NT2/D1 (cell line): ENCODE measurements at places on chromosomes 13 and 19.

DNA sequence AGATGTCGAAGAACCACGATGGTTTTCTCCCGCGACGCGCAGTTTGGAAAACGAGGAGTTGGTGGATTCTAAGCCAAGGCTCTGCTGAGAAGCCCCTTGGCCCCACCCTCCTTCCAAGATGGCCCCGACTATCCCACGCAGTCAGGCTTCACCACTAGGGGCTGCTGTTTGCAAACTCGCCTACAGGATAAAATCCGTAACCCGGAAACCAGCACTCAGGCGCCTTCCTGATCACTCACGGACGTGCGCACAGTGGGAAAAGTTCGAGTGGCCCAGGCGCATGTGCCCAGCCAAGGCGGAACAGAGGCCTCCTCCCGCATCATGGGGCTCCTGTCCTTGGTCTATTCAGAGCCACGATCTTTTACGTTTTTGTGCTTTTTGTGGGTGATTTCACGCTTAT lies 19.2 kb upstream of the UQCR11 start:
- DNase-seq, result peak; percentile 59

DNA sequence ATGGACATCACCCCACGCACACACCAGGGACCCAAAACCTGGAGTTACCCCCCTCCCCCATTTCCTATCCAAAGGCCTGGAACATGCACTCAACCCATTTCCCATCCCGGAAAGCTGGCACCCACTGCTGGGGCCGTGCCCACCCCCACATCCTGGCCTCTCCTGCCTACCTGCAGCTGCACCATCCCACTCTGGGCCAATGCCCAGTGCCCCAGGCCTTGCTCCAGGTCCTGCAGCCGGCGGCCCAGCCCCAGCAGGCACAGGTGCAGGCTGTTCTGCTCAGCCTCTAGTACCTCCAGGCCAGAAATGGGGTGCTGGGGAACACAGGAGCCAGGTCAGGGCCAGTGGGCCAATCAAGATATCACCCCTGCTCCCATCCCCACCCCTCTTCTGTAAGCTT lies 1.7 kb downstream of the SYNE4 start:
- no peak for DNase-seq

GRCh38 chr13:32642316-32642715 lies 56.1 kb downstream of the PDS5B start:
- no peak for DNase-seq

GRCh38 chr19:51317968-51318367 lies 6.5 kb downstream of the IGLON5 start:
- DNase-seq, result no peak

DNA sequence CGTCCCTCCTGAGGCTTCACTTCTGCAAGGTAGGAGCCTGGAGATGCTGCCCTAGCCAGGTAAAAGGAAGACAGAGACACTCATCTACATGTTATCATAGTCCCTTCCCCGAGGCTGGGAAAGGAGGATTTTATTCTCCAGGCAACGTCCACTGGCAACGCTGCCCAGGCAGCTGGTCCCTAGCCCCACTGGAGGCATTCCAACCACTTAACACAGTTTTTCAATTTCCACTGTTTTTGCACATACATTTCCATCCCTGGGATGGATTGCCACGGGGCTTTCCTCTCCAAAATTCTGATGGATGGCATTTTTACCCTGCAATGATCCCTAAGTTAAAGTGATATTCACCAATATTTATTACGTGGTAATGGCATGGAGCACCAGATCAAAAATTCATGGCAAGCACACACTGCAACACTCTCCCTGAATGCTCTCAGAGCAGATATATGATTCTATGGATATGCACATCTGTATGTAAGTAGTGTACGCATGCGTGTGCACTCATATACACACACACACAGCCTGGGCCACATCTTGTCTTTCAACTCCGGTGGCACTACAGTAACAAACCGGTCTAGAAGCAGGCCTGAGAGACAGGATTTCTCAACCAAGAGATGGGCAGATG lies 322.3 kb upstream of the TSHZ3 start:
- DNase-seq, result no peak

GRCh38 chr13:30052120-30052519 lies 201.7 kb upstream of the UBL3 start:
- no peak for DNase-seq

DNA sequence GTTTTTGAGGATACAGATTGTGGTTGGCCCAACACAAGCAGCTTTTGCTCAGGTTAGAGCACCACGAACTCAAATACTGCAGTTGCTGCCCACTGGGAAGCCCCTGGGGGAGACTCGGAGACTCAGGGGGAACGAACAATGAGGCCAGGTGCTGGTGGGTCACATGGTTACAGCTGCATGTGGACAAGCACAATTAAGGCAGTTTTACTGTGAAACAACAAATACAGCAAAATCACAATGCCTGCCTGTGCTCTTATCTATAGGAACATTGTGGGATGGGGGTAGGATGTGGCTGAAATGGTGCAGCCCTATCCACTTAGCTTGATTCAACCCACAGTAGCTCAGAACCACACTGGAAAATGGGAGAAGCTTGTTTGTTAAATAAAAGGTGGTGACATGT lies 119.7 kb upstream of the SPATA13 start:
- DNase-seq, result no peak

DNA sequence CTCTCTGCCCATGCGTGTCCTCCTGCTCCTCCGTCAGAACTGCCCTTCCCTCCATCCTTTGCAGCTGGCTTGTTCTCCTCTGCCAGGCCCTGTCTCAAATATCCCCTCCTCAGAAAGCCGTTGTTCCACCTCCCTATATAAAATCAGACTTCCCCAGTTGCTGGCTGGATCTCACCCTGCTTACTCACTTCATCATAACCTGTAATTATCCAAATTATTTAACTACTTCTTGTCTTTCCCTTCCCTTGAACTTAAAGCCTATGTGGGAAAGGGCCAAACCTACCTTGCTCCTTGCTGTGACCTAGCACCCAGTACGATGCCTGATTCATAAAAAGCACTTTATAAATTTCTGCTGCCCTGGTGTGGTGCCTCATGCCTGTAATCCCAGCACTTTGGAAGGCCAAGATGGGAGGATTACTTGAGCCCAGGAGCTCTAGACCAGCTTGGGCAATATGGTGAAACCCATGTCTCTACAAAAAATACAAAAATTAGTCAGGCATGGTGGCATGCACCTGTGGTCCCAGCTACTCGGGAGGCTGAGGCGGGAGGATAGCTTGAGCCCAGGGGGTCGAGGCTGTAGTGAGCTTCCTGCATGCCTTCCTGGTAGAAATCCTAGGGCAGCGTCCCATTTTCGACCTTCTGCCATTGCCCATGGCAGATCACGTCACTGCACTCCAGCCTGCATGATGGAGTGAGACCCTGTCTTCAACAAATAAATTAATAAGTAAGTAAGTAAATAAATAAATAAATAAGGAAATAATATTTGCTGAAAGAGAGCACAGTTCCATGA lies 39.5 kb upstream of the ZNF536 start:
- no peak for DNase-seq

DNA sequence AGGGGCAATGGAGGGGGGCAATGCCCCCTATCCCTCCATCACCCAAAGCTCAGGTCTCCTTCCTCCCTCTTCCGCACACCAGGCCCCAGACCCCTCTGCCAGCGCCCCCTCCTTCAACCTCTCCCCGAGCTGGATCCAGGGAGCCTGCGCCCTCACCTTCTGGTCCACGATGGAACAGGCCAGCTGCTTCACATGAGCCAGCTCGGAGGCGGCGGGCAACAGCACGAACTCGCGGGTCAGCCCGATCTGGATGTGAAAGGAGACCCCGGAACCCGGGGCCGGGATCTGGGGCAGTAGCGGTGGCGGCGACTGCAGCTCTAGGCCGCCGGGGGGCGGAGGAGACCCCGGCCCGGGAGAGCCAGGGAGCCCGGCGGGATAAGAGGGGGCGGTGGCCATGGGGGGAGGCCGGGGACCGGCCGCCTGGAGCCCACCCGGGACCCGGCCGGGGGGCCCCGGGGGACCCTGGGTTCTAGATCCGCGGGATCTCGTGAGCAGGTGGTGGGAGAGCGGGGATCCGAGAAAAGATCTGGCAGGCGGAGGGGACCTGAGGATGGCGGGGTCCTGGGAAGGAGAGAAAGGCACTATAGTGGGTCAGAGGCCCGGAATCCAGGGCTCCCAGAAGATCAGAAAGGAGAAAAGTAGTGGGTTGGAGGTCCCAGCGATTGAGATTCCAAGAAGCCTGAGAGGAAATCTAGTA lies 791 bp downstream of the PRKD2 start:
- no peak for DNase-seq

- no peak for DNase-seq
Measured at GRCh38 chr19:5828661-5829566, 10.6 kb downstream of the FUT6 start.

- DNase-seq, result no peak
Measured at GRCh38 chr13:64255988-64256387, 2840.3 kb upstream of the PCDH20 start.

GRCh38 chr19:29040951-29041350 lies 172.0 kb downstream of the UQCRFS1 start:
- peak; percentile 43 for DNase-seq

DNA sequence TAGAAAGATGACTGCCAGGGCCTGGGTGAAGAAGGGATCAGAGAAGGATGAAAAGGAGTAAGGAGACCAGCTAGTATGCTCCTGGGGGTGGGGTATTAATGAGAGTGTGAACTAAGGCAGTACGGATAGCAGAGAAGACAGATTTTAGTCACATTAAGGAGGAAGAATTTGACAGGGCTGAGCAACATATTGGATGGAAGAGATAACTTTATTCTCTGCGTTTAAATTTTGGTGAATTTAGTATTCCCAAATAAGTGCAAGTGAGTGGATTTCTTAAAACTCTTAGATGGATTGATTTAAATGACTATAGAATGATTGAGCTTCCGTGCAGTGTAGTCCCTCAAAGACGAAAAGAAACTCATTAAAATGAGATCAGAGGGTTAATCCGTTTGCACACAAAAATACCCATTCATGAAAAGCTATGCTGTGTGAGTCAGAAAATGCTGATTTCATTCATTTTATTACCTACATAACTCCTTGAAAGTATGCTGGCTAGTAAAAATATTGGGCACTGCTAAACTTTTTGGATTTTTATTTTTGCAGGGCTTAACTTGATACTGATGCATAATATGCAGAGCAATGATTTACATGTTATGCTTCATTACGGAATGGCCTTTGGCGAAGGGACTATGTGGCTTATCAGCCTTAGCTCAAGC lies 54.1 kb downstream of the WDFY2 start:
- DNase-seq, result no peak

GRCh38 chr13:31982124-31982523 lies 49.5 kb upstream of the FRY start:
- DNase-seq, result no peak

DNA sequence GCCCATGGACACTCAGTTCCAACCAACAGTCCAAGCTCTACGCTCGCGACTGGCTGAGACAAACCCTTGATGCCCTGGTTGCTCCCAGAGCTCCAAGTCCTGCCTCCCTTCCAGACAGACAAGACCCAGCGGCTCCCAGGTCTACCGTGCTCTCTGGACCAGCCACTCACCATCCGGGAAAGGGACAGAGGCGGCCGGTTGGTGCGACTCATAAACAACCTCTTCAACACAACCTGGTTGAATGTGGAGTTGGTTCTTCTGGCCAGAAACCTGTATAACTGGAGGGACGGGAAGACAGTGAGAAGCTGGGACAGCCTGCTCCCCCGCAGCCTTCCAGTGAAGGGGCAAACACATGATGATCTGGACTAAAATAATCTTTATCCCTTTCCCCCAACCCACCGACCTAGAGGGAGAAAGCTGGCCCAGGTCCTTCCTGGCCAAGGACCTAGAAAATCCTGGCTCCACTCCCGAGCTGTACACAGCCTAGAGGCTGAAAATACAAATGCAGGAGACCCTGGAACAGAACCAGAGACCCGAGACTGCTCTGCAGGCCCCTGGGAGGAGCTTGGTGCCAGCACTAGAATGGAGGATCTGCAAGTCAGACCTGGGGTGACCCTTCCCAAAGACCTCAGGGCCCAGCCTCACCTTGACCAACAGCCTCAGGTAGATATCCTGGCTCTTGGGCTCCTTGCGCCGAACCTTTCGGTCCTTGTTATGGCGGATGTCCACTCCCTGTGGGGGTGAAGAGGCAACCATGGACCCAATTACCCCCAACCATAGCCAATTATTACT lies 1.6 kb downstream of the RPL18 start:
- DNase-seq, result no peak

- no peak for DNase-seq
Measured at GRCh38 chr13:25468325-25469168, 96.8 kb downstream of the ATP8A2 start.

GRCh38 chr13:34107806-34108205 lies 289.9 kb downstream of the RFC3 start:
- DNase-seq, result no peak

DNA sequence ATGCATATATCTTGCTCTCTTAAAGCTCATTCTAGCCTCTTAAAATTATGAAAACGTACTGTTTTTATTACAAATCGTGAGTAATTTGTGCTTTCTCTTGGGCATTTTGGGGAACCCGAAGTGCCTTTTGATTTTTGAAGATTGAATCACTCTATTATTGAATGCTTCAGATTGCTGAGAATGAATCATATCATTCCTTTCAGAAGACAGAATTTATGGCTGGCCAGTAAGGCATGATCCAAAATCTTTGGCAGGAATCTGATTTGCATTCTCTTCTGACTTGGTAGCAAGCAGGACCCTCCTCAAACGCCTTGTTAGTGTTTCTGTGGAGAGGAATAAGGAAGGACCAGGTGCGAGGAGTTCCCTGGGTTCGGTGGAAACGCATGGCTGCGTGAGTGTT lies 49.5 kb downstream of the STARD13 start:
- no peak for DNase-seq

DNA sequence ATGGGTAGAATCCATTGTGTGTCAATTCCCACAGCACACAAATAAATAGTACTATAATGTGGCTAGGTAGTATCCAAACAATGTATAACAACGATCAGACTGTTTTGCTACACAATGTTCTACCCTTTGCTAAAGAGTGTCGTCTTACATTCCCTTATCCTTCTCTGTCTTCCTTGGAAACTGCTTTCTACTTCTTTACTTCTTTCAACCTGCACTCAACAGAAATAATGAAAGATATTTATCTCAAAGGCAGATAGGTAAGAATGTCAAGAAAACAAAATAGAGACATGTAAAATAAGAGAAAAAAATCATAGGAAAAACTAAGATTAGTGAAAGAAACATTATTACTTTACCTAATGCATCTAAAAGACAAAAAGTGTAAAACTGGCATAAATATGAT lies 814.7 kb downstream of the PCDH9 start:
- no peak for DNase-seq

DNA sequence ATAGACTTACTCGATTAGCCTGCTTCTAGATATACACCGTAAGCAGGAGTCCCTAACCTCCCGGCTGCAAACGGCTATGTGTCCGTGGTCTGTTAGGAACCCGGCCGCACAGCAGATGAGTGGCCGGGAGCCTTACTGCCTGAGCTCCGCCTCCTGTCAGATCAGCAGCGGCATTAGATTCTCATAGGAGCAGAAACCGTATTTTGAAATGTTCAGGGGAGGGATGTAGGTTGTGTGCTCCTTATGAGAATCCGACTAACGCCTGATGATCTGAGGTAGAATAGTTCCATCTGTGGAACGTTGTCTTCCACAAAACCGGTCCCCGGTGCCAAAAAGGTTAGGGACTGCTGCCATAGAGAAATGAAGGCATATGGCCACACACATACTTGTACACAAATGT lies 1491.9 kb downstream of the SLITRK5 start:
- DNase-seq, result no peak
